ENCODE measurements at places on chromosomes 1 and 21.
A peak's percentile ranks its signal among the peaks of the same experiment; 100 is the strongest.

- no peak for DNase-seq
Measured at GRCh38 chr1:217622042-217622441, 8.8 kb downstream of the GPATCH2 start.

GRCh38 chr1:207918011-207918410 lies 7.1 kb upstream of the CD34 start:
- no peak for DNase-seq

DNA sequence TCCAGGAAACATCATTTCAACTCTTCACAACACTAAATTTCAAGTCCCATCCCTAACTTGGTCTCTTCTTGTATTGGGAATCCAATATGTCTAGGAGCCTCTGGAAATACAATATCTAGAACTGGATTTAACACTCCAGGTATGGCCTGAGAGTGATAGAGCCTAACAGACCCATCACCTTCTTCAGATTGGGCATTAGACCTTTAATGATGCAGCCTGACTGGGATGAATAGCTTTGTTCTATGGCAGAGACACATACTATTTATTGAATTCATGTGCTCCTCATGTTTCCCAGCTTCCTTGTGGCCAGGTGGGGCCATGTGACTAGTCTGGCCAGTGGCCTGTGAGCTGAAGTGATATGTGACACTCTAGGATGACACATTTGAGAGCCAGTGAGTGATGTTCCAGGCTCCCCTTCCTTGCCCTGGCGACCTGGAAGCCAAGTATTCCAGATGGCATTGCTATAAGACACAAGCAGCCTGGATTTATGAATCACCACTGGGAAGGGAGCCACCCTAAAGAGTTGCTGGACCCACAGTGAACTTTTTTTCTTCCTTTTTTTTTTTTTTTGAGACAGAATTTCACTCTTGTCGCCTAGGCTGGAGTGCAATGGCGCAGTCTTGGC lies 31.0 kb upstream of the POU3F1 start:
- DNase-seq = no peak

GRCh38 chr1:116377541-116378529 lies 4.8 kb downstream of the ATP1A1 start:
- DNase-seq = peak; percentile 84

DNA sequence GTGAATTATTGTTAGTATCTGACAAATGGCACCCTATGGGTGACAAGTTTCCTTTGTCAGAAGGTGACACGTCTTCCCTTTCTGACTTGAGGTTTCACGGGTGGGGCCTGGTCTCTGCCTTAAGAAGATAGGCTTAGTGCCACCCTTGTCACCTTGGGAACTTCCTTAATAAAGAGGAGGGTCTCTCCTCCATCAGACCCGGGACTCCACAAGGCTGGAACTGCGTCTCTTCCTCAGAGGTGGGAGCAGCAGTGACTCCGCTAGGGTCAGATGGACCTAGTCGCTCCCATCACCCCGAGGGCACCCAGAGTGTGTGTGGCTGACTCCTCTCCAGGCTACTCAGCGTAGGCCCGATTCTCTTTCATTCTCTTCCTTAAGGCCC lies 774 bp upstream of the WDTC1 start:
- DNase-seq = no peak

GRCh38 chr21:31257265-31257664 lies 86.8 kb downstream of the TIAM1 start:
- DNase-seq = no peak

DNA sequence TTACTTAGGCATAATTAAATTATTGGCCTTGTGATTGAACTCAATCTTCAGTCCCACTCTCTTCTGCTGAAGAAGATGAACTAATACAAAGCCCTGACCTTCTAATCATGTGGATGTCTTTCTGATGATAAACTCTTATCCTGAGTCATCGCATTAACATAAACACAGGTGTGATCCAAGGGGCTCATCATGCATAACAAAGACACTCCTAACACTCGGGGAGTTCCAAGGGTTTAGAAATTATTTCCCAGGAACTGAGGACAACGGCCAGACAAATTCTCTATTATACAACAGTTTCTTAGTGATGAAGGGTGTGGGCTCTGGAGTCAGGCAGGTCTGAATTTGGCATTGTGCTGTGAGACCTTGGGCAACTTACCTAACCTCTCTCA lies 18.0 kb downstream of the DUSP10 start:
- DNase-seq = no peak

DNA sequence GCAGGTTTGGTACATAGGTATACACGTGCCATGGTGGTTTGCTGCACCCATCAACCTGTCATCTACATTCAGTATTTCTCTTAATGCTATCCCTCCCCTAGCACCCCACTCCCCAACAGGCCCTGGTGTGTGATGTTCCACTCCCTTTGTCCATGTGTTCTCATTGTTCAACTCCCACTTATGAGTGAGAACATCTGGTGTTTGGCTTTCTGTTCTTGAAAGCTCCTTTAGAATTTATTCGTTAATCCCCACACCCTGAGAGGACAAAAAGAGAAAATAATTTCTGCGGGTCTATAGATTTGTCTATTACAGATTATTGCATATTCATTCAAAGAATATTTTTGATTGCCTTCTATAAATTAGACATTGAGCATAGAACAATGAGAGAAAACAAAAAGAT lies 455.5 kb downstream of the PLPP3 start:
- no peak for DNase-seq

DNA sequence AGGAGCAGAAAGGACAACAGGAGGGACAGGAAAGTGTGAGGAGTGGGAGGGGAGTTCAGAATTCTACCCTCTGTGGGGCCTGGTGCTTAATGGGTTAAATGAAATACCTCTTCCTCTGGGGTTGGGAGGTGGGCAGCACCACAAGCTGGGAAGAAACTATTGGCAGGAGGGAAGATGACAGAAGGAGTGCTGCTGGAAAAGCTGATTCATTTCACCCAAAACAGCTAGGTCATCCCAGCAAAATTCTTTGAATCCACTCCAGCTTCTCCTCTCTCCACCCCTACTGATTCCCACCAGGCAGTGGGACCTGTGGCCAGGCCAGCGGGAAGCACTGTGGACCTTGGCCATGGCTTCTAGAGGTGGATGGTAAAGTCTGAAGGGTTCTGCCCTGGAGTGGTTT lies 12.8 kb downstream of the BCAN start:
- DNase-seq = no peak

- DNase-seq = no peak
Measured at GRCh38 chr21:27045281-27045985, 78.5 kb upstream of the ADAMTS5 start.

GRCh38 chr1:186139701-186140100 lies 235.4 kb downstream of the TPR start:
- no peak for DNase-seq

- peak; percentile 65 for DNase-seq
Measured at GRCh38 chr1:177945943-177946650, 23.8 kb downstream of the SEC16B start.

DNA sequence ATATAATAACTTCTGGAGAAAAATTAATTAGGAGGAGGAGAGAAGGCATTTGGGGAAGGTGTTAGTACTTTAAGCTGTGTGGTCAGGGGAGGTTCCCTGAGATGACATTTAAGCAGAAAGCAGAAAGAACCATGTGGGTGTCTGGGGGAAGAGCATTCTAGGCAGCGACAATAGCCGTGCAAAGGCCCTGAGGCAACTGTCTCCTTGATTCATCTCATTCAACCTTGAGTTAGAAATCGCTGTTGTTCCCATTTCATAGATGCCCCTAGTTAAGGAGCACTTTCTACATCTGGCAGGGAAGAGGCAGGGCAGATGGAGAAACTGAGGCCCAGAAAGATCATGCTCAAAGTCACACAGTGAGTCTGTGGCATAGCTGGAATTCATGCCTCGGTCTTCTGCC lies 108.6 kb upstream of the RUNX3 start:
- DNase-seq = no peak

Measured in lung (tissue), 17 donors.